ENCODE measurements at places on chromosomes 4 and X. TPM values are rescaled to one million over a fixed set of nuclear protein-coding genes. Genes with fewer than 3 reads are reported as not detected.

Gene FAAH2
- 0.25 TPM for total RNA-seq

Gene EGF
- 0.13 TPM for total RNA-seq

Gene PAGE3
- not detected for total RNA-seq

Gene HGFAC
- not detected for total RNA-seq

Gene GCNA
- 2.7 TPM for total RNA-seq

Gene FAM47A
- total RNA-seq: not detected

Gene SORBS2
- total RNA-seq: 3.4 TPM

Gene HTR2C
- not detected for total RNA-seq

Gene FAT1
- total RNA-seq: 274 TPM

Gene GYPE
- total RNA-seq: 3.6 TPM

Gene ASB9
- total RNA-seq: 1.6 TPM

Gene ASMT
- not detected for total RNA-seq

Gene SERPINA7
- not detected for total RNA-seq

Gene CORIN
- total RNA-seq: 0.13 TPM

Gene GPRASP2
- total RNA-seq: 17.8 TPM

Gene GPC3
- total RNA-seq: under 0.01 TPM

Gene ITM2A
- total RNA-seq: 0.13 TPM

Gene TASL
- total RNA-seq: not detected
